Foreskin fibroblast (primary cell): ENCODE measurements at places on chromosomes 1 and 21.

DNA sequence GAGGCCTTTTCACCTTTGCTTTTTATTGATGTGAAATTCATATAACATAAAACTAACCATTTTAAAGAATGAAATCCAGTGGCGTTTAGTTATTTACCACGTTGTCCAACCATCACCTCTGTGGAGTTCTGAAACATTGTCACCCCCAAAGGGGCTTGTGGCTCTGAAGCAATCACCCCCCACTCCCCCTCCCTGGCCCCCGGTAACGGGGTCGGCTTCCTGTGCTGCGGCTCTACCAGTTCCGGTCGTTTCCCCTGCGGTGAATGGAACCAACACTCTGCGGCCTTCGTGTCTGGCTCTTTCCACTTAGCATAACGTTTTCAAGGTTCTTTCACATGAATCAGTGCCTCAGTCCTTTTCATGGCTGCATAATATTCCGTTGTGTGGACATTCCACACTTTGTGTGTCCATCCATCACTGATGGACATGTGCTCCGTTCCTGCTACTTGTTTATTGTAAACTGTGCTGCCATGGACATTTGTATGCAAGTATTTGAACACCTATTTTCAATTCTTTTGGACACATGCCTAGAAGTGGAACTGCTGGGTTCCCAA, 1.8 kb upstream of the ISG15 start:
- DNase-seq: no peak

DNA sequence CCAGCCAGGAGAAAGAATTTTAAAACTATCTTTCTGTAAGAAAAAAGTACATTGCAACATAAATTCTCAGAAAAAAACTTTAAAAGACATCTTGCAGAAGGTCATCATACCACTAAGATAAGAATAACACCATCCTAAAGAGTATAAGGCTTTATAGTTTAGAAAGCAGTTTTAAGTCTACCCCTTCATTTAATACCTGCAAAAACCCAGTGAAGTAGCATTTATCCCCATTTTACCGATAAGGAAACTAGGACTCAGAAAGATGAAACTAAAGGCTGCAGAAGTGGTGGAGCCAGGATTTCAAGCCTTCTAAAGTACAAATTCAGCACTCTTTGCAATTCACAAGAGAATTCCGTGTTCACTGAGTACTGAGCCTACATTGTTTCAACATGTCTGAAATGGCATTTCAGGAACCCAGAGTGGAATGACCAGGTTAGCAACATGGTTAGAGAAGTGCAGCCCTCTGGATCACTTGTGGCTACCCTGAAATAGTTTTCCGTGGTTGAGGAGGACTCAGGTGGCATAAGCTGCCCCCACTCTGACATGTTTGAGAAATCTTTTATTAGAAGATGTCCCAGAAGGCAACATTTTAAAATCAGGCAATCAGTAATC, 6.7 kb downstream of the MYCL start:
- no peak for DNase-seq

- DNase-seq: no peak
Measured at GRCh38 chr21:27346041-27346448, 379.2 kb upstream of the ADAMTS5 start.

GRCh38 chr1:101344745-101345144, 107.9 kb downstream of the S1PR1 start:
- no peak for DNase-seq

DNA sequence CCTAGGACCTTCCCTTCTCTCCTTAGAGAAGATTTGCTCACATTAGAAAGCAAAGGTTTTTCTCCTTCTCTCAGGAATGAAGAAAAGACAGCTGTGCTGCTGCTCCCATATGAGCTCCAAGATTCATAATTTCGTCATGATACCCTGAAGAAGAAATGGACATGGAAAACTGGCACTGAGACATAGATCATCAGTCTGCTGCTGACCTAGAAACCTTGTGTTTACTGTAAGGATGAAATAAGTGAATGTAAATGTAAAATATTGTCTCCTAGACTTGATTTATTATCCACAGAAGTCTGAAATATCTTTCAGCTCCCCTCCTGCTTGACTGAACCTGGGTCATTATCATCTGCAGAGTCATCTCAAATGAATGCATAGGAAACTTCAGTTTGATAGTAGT, 77.9 kb downstream of the ZC3H11B start:
- DNase-seq: no peak

- DNase-seq: peak; percentile 93
Measured at GRCh38 chr1:98086796-98087441, 166.1 kb upstream of the DPYD start.

- no peak for DNase-seq
Measured at GRCh38 chr1:229860926-229861325, 206.1 kb upstream of the GALNT2 start.

- DNase-seq: no peak
Measured at GRCh38 chr1:168190403-168190802, 11.6 kb downstream of the TIPRL start.

DNA sequence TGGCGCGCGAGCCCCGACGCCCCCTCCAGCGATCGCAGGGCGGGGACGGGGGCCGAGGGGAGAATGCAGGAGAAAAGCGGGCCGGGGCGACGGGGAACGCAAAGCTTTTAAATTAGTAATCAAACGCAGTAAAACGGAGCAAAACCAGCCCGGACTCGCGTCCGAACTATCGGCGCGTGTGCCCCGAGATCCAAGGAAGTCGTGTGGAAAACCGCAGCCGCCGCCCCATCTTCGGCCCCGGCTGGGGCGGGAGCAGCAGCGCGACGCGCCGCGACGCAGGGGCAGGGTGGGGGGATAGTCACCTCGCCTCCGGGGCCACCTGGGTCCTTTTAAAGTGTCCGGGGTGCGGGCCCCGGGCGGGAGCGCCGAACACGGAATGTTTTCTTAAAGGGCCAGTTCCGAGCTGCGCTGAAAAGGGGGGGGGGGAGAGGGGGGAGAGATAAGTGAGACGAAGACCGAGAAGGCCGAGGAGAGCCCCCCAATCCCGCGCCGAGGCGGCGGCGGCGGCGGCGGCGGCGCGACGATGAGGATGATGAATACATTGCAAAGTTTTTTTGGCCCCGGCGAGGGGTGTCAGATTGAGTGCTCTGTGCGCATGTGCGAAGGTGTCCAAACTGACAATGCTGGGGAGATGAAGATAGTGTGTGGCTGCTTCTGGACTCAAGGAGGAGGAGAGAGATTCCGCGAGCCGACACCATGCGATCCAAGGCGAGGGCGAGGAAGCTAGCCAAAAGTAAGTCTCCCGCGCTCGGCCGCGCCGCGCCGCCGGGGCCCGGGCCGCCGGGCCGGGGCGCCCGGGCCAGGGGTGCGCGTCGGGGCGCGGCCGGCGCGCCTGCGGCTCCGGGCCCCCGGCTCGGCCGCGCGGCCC, at the start of gene PRDM16:
Gene PRDM16, plus strand, starts transcription at position 640 of the 868 bp plus-strand sequence. Its CDS starts 57 bp downstream, at position 697.
- DNase-seq: peak; percentile 12

DNA sequence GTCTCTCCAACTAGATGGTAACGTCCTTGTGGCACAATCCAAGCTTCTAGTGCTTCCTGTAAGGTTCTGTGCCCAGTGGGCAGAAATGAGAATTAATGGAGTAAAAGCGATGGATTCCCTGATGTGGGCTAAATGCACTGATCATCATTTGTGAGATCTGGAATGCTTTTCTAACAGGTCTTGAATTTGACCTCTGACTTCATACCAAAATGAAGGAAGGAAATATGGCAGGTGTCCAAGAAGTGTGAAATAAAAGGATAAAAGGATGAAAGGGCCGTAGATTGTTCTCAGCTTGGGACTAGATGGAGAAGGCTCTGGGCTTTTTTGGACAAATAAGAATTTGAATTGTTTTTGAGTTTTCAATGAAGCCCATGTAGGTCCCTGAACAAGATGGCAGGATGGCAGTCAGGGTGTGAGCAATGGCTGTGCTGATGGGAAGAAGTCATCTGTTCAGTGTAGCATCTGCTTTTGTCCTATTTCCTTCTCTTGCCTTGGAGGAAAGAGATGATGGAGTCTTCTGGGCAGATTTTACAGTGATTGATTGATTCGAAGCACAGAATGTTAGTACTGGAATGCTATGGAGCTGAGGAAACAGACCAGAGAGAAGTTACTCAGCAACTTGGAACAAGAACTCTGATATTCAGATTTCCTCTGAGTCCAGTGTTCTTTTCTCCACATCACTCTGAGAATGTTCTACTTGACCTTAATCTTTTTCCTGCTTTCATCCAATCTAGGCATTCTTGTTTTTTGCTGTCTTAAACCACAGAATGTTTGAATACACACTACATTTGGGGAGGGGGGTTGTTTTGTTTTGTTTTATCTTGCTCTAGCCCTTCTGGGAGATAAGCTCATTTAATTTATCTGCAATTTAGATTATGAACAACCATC, 286.0 kb downstream of the HLX start:
- no peak for DNase-seq

GRCh38 chr1:201137024-201137392, 10.0 kb upstream of the ASCL5 start:
- DNase-seq: no peak

DNA sequence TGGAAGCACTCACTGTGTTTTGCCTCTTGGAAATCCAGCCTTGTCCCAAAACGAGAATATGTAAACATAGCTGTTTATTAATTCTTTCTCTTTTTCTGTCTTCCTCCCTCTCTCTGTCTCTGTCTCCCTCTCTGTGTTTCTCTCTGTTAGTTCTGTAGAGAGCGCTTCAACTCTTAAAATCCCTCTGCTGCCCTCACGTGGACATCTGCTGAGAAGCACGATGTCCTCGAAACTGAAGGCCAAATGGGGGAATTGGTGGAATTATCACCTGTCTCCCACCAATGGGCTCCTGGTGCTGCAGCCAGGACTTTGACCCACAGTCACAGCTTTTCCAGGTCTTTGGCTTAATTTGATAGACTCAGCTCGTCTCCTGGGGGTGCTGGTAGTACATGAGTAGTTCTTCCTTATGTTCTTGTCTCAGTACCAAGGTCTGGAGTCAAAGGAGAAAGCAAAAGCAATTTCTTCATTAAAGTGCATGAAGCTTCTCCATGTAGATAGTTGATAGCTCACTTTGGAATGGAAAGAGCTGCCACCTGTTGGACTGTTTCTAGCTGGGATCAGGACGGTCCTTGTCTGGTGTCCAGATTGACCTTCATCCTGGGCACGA, 5.5 kb upstream of the GBP6 start:
- peak; percentile 47 for DNase-seq

DNA sequence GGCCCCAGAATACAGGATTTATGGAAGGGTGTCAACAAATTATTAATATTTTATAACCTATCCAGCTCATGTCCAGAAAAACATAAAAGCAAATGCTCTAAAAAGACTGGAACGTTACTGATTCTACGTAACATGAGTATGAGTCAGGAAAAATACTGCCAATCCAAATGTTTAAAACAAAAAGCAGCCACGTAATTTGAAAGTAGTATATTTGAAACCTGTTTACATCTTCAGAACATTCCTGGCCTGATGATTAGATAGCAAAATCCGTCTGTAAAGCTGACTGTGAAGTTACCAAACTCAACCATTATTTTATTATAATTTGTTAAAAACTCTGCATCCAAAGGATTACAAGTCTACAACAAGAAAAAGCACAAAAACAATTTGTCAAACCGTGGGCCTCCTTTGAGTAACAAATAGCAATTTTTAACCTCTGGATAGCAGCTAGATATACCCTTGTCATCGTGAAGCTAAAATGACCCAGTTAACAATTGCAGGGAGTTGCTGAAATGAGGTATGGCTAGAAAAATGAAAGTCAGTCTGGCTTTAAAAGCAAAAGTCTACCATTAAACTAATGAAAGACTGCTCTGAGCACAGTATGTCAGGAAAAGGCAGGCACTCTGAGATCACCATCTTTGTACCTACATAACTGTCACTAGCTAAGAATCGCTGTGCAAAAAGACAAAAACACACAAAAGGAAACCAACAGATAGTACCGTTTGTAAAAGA, 1.2 kb downstream of the UBR4 start:
- peak; percentile 40 for DNase-seq

DNA sequence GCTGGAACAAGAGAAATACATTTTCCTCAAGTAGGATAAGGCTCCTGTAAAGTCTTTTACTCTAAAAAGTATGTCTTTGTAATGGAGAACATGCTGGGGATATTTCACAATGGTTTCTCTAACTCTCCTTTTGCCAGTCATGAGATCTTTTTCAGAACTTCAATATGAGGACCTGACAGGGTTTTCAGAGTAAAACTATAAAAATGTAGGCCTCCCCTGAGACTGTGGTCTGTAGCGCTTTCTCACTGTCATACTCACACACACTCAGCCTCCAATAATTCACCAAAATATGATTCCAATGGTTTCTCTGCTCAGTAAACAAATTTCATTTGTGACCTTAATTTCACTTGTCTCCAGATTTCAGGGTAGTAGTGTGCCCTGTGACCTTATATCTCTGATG, 440.1 kb upstream of the PTBP2 start:
- DNase-seq: no peak

DNA sequence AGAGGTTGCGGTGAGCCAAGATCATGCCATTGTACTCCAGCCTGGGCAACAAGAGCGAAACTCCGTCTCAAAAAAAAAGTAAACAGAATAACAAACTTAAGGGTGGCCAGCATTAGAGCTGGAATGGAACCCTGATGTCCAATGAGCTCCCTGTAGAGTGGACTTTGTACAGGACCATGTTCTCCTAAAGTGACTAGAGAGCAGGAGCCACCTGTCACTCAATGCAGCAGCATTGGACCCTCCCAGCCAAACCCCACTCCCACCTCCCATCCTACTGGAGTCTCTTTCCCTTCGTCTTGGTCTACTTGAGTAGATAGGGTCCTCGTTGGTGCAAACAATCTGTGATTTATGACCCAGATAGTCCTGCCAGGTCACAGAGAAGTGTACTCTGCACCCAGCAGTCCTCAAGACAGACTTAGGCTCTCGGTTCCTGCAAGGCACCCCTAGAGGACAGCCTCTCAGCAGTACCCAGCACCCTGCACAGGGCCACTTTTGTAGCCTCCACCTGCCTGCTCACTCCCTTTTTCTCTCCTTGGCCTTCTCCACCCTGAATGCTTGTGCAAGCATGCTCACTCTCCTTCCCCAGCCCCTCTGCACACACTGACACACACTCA, 69.2 kb upstream of the ZNF281 start:
- no peak for DNase-seq

DNA sequence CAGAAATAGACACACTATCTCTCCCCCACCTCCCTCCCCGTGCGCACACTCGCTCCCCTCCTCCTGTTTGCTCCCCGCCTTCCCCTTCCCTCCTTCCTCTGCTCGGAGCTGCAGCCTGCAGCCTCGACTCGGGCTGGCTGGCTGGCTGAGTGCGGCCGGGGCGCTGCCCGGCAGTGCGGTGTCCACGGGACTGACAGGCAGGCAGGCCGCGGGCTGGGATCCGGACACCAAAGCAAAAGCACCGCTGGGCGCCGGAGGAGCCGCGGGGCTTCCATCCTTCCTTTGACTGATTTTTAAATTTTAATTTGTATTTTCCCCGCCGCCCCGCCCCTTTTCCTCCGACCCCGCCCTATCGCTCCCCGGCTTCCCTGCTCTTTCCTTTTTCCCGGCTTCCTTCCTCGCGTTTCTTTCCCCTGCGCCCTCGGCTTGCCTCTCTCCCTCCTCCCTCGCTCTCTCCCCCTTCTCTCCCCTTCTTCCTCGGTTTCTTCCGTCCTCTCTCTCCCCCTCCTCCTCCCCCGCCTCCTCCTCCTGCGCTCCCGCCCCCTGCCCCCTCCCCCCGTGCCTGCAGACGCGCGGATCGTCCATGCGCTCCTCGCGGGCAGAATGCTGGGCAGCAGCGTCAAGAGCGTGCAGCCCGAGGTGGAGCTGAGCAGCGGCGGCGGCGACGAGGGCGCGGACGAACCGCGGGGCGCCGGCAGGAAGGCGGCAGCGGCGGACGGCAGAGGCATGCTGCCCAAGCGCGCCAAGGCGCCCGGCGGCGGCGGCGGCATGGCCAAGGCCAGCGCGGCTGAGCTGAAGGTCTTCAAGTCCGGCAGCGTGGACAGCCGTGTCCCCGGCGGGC, 109.4 kb downstream of the NAV1 start:
- peak; percentile 92 for DNase-seq

- no peak for DNase-seq
Measured at GRCh38 chr21:33096426-33096825, 26.5 kb downstream of the OLIG1 start.

- peak; percentile 48 for DNase-seq
Measured at GRCh38 chr21:31752352-31752751, 20.4 kb upstream of the SCAF4 start.
